ENCODE measurements at places on chromosomes 12 and 14.

- DNase-seq = no peak
Measured at GRCh38 chr14:44109036-44109435, 398.0 kb downstream of the FSCB start.

- no peak for DNase-seq
Measured at GRCh38 chr14:54535126-54535525, 25.4 kb downstream of the CGRRF1 start.

GRCh38 chr14:102485693-102486512, 23.7 kb downstream of the ANKRD9 start:
- no peak for DNase-seq

DNA sequence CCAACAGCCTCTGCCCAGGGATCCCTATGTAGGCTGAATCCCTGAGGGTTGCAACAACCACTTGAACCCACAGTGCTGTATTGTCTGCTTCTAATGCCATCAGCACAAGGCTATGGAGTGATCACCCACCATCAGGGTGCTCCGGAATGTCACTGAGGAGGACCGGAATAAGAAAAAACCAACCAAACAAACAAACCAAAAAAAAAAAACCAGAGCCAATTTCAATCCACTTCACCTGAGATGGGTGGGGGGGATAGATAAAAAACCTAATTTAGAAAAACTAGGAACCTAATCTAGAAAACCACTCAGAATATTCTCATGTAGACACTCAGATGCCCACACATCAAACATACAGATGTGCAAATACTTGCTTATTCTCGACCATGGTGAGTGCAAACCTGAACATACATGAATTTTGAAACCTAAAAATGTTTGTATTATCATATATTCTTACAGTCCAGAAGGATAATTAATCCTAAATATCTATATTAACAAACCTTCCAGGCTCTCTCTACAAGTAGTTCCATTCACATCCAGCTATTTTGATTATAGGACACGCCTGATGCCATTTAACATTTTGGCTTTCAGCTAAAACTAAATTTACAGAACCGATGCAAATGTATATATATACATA, 3.7 kb downstream of the TBX5 start:
- no peak for DNase-seq

DNA sequence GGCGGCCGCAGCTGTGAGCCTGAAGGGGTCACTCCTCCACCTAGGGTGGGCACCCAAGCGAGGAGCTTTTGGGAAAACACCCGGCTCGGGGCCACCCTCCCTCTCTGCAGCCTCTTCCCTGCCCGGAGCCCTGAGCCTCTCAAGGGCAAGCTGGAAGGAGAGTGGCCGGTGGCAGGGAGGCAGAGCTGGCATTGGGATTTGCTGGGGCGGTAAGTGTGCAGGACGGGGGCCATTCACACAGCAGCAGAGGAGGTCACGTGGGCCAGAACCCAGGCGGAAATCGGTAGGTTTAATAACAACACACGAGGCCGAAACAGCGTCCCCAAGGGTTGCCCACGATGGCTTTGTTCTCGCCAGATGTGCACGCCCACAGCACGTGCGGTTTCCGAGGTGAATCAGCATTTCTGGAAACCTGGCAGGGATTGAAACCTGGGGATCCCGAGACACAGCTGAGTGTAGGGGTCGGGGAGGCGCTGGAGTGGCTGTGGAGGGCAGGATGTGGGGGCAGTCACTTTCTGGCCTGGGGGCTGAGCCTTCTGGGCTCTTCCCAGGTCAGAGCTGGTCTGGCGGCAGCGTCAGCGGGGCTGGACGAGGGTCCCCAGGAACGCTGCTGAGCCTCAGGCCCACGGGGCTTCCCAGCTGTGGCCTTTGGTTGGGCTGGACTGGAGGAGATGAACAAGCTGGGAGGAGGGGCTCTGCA, 23.5 kb downstream of the NOC4L start:
- DNase-seq = no peak

GRCh38 chr12:52369211-52369610, 1.9 kb upstream of the KRT85 start:
- DNase-seq = no peak

GRCh38 chr12:91098941-91099340, 12.4 kb downstream of the LUM start:
- DNase-seq = no peak

DNA sequence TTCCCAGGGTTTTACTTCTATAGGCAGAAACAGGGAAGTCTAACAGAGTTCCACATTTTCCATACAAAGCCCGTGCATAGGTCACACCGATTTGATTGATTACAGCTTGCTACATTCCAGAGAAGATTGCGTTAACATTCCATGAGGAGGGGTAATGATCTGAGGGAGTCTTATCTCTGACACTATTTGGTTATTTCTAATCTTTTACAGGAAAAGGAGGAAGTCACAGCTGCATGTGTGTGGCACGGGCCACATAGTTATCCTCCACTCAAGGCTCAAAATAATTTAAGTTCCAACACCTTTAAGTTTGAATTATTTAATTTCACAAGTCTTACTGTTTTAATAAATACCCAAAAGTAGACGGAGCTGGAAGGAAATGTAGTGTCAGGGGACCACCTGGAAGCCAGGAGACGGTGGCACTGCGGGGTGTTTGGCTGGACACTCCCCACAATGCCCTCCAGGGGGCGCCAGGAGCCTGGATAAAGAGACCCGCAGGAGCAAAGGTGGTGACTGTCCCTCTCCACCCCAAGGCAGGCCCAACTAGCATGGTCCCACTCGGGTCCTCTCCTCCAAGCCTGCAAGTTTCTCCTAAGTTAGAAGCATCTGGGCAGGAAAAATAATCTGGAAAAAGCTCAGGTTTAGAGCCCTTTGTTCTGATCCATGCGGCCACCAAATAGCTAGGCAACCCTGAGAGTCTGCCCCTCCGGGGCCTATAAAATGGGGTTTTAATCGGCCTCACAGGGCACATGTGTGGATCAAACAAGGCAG, 20.2 kb downstream of the KRT8 start:
- DNase-seq = peak; percentile 61

GRCh38 chr12:128729628-128730121, 94.1 kb downstream of the SLC15A4 start:
- no peak for DNase-seq

DNA sequence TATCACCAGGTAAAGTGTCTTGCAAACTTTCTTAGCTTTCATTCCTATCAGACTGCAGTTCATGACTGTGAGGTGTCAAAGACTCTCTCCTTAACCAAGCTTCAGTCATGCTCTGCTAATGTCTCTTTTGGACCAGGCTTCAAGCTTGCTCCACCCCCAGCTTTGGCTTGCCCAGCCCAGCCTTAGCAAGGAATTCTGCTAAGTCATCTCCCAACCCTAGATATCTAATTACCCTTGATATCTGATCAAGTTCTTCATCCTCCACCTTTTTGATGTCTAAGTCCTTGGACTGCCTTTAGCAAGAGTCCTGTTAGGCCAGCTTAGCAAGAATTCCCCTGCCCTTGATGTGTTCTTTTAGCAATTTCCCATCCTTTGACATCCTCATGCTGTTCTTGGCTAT, 108.9 kb upstream of the FGD4 start:
- no peak for DNase-seq

DNA sequence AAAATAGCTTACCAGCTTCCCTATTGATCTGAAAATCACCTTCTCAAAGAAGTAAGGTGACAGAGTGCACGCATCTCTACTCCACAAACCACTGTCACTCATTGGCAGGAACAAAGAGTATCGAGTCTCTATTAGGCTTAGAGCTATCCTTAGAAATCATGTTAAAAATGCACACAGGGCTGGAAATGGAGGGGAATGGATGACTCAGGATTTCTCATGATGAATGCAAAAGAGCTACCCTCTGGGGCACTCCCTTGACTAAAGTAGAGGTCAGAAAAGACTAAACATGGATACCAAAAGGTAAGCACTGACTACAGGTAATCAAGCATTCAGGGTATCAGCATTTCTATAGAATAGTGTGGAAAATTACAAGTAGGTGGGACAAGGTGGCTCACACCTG, 96.1 kb upstream of the ANO4 start:
- DNase-seq = no peak

DNA sequence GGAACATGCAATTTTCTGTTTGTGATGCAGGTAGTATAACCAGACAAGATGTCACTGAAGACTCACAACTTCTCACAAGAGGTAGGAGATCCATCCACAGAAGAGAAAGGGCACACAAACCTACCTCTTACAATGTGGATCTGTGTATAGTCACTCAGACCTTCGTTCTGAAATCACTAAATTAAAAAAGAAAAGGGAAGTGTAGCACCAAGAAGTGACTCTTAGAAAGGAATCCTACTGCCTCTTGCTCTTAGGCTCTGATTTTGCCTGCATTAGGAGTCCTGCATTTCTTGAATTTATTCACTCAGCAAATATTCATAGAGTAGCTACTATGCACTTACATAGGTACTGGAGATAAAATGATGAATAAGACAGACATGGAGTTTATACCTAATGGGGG, 347.6 kb downstream of the BMP4 start:
- DNase-seq = no peak

- no peak for DNase-seq
Measured at GRCh38 chr12:15928870-15929571, 17.9 kb downstream of the DERA start.

DNA sequence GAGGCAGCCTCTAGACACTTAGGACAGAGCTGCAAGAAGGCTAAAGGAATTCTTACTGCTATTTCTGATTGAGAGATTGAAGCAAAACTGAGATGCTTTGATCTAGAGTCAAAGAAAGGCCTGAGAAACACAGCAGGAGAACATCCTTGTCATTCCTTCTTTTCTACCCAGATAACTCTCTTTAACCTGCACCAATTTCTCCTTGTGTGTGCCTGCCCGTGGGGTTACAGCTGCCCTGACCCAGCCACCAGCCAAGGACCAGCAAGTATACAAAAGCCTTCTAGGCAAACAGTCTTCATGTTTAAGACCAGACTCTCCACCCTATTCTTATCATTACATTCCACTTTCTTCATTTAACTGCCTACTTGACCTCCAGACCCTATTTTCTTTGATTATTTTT, 81.7 kb upstream of the PRB2 start:
- no peak for DNase-seq

DNA sequence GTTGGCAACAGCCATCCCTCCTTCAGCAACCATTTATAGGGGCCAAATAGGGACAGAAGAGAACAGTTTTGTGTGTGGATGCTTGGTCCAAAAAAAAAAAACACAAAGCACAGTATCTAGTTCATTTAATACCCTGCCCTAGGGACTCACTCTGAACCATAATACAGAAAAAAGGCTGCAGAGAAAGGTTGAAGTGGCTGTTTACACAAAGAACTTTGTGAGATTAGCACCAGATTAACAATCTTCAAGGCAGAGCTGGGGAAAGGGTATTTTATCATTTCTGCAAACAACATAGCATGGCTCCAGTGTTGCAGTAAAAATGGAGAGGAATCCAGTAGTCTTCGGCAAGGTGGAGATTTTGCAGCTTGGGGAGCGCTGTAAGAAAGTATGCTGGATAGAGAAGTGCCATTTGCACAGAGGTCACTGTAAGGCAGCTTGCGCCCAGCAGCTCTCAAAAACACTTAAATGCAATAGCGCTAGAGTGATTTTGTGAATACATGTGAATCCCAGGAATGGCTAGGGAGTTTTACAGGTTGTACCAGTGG, 124.2 kb upstream of the PLEKHA5 start:
- DNase-seq = no peak

DNA sequence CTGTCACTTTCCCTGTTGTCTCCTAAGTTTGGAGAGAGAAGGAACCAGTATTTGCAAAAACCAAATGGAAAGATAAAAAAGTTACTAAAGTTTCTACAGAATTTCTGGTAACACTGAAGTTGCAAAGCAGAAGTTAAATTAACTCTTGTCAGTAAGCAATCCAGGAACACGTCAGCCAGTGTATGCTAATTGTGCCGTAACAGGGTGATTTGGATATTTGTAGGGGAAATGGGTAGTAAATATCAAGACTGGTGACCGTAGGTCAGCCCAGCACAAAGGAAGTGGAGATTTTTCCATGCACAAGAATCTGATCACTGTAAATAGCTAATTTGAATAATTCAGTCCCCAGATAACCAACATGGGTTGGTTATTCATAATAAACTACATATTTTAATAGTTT, 2.3 kb downstream of the CDKN1B start:
- DNase-seq = no peak

DNA sequence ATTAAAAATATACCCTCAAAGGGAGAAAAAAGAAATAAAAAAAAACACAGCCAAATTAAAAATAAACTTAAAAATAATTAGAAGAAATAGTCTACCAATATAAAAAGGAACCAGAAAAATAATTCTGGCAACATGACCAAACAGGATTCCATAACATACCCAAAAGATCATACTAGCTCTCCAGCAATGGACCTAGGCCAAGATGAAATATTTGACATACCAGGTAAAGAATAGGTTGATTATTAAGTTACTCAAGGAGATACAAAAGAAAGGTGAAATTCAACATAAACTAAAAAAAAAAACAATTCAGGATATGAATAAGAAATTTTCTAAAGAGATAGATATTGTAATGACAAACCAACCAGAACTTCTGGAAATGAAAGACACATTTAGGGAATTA, 121.3 kb upstream of the SCAF11 start:
- DNase-seq = no peak

DNA sequence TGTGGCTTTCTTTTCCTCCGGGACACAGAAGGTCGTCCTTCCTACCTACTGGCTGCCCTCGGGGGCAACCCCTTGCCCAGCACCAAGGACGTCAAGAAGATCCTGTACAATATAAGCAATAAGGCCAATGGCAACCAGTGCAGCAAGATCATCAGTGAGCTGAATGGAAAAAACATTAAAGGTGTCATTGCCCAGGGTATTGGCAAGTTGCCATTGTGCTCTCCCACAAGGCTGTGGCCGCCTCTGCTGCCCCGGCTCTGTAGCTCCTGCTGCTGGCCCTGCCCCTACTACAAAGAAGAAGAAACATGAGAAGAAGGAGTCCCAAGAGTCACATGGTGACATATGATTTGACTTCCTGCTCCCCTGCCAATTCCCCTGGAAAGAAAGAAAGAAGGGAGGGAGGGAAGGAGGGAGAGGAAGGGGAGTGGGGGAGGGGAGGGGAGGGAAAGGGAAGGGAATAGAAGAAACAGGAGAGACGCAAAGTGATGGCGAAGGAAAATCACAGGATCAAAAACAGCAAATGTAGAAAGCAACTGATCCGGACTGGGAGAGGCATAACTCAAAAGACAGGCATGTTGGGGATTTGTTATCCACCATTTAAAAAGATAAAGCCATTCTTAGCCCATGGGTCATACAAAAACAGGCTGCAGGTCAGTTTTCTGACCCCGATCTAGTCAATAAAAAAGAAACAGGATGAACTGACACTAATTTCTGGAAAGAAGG, 61.3 kb upstream of the RESF1 start:
- no peak for DNase-seq

GRCh38 chr12:110004598-110004997, 5.4 kb downstream of the ANKRD13A start:
- DNase-seq = no peak

GRCh38 chr12:85872497-85873091, 1.5 kb upstream of the NTS start:
- no peak for DNase-seq
